ENCODE measurements at places on chromosomes 5 and 9.

DNA sequence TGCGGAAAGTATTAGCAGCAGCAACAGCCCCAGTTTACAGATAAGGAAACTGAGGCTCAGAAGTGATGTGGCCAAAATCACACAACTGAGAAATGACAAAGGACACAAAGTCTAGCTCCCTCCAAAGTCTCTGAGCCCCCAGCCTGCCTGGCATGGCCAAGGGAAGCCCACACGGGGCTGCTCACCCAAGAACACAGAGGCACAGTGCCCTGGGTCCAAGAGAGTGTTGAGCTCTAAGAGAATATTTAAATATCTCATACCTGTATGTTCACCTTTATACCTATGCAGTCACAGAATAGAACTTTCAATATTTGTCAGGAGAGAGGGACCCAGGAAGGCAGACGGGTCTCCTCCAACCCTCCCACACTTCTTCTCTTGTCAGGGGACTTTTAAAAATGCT is 16.6 kb downstream of the VAV2 start:
- no peak for DNase-seq

DNA sequence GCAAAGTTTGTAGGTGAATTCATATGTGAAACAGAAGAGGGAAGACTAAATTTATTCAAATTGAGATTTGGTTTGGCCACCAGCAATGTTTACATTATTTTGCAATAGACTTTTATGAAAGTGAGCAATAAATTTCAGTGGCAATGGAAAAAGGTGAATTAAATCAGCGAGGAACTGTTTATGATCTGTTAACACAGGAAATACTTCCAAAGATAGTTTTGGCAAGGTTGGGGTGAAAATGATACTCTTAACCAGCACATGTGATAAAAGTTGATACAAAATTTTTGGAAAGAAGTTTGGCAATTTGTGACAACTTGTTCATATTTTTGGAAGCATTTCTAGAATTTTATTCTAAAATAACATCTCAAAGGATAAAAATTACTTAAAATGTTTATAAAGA is 119.8 kb downstream of the ARHGEF28 start:
- DNase-seq = no peak

- no peak for DNase-seq
Measured at GRCh38 chr5:32329395-32329834, 16.7 kb upstream of the MTMR12 start.

- no peak for DNase-seq
Measured at GRCh38 chr5:69138766-69139165, 28.2 kb upstream of the CCNB1 start.

- no peak for DNase-seq
Measured at GRCh38 chr5:112258571-112258970, 160.5 kb downstream of the EPB41L4A start.

DNA sequence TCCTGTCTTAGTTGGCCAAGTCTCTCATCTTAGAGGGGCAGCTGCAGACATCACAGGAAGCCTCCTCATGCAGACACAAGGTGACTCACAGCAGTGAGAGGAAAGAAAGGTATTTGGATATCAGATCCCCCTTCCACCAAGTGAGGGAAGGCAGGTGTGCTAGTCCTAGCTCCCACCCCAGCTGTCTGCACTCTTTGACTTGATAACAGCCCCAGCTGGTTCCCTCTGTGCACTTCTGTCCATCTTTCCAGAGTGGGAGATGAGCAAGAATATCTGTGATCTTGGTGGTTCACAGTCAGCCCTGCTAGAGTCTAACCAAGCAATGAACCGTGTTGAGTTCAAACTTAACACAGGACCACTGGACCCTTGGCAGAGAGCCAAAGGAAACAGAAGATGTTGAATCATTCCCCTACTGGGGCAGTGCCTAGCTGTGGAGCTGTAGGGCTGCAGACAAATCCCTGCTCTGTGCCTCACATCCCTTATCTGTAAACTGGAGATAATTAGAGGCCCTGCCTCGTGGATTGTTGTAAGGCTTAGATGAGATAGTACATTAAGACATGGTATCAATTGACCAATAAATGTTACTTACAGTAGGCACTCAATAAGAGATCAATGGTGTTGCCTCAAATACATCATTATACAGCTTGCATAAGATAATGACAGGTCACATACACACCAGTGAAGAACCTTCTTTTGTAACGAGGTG is 39.1 kb downstream of the SH3RF2 start:
- no peak for DNase-seq

Measured in GM04503 (cell line).